ENCODE measurements at places on chromosomes 1 and 21. TPM values are rescaled to one million over a fixed set of nuclear protein-coding genes. Genes with fewer than 3 reads are reported as not detected.

The OR2T2 gene
- not detected for total RNA-seq

The KRTAP10-5 gene
- total RNA-seq, result not detected

The AHDC1 gene
- total RNA-seq, result 19.1 TPM

The KCNE2 gene
- total RNA-seq, result not detected

The SPRR4 gene
- not detected for total RNA-seq

The DARS2 gene
- 24.0 TPM for total RNA-seq

The RIPPLY3 gene
- total RNA-seq, result under 0.01 TPM

The ELF3 gene
- 23.2 TPM for total RNA-seq

The BMP8B gene
- total RNA-seq, result 1.0 TPM

The HRNR gene
- under 0.01 TPM for total RNA-seq

The OR2T11 gene
- total RNA-seq, result not detected

The RNU1-4 gene
- total RNA-seq, result under 0.01 TPM

The CNTN2 gene
- not detected for total RNA-seq

The BARHL2 gene
- not detected for total RNA-seq

The LY9 gene
- total RNA-seq, result not detected

The CFAP57 gene
- 0.07 TPM for total RNA-seq

The RGS13 gene
- not detected for total RNA-seq

The SYNC gene
- 1.7 TPM for total RNA-seq

The HES2 gene
- 174 TPM for total RNA-seq

The TRIM58 gene
- total RNA-seq, result under 0.01 TPM

The TAS1R3 gene
- total RNA-seq, result 0.36 TPM

The FCN3 gene
- not detected for total RNA-seq

The COX20 gene
- 14.0 TPM for total RNA-seq

The WDR3 gene
- 51.8 TPM for total RNA-seq

Data from nasal cavity respiratory epithelium epithelial cell of viscerocranial mucosa (primary cell).